A549 treated with GW870086 at 1 μM for 4 hours (cell line): ENCODE measurements at places on chromosomes 12 and 14. TPM values are rescaled to one million over a fixed set of nuclear protein-coding genes. Genes with fewer than 3 reads are reported as not detected.

OLR1 gene
- total RNA-seq, result 0.72 to 1.8 TPM (median 1.2 TPM) in 5 replicates

KLRD1 gene
- total RNA-seq, result not detected in 5 replicates

TAS2R50 gene
- total RNA-seq, result not detected in 5 replicates

PSME2 gene
- total RNA-seq, result 161 to 196 TPM (median 170 TPM) in 5 replicates

CLEC2B gene
- 1.0 to 1.6 TPM (median 1.5 TPM) in 5 replicates for total RNA-seq

LRRC10 gene
- total RNA-seq, result not detected in 5 replicates

POTEG gene
- 0.06 TPM in 1 of 5 replicates, not detected in the others for total RNA-seq

PTCSC3 gene
- not detected in 5 replicates for total RNA-seq

CMKLR1 gene
- total RNA-seq, result 0.05 TPM in 2 of 5 replicates, not detected in the others

RFX4 gene
- not detected in 5 replicates for total RNA-seq

SELPLG gene
- 0.63 to 1.1 TPM (median 1.1 TPM) in 5 replicates for total RNA-seq

NR1H4 gene
- total RNA-seq, result 0.07 to 0.32 TPM (median 0.09 TPM) in 3 of 5 replicates, not detected in the others

SMOC1 gene
- total RNA-seq, result 14.6 to 20.9 TPM (median 17.7 TPM) in 5 replicates

FBLN5 gene
- total RNA-seq, result 2.7 to 3.3 TPM (median 3.1 TPM) in 5 replicates

ABCC9 gene
- total RNA-seq, result 0.01 TPM in 1 of 5 replicates, not detected in the others

AJUBA gene
- 29.2 to 36.9 TPM (median 32.6 TPM) in 5 replicates for total RNA-seq

CEBPE gene
- not detected in 5 replicates for total RNA-seq

RNASE1 gene
- 0.17 to 0.50 TPM (median 0.27 TPM) in 4 of 5 replicates, not detected in the other for total RNA-seq

GXYLT1 gene
- 11.4 to 17.3 TPM (median 16.3 TPM) in 5 replicates for total RNA-seq

TAS2R42 gene
- total RNA-seq, result not detected in 5 replicates

CCDC197 gene
- total RNA-seq, result not detected in 5 replicates

TNFRSF1A gene
- total RNA-seq, result 393 to 727 TPM (median 502 TPM) in 5 replicates

UNG gene
- total RNA-seq, result 81.1 to 85.2 TPM (median 82.8 TPM) in 5 replicates

IFNG gene
- not detected in 5 replicates for total RNA-seq

MYF6 gene
- not detected in 5 replicates for total RNA-seq

PLEKHD1 gene
- 0.03 to 0.07 TPM (median 0.03 TPM) in 3 of 5 replicates, not detected in the others for total RNA-seq

TAS2R10 gene
- total RNA-seq, result not detected in 5 replicates

COL2A1 gene
- total RNA-seq, result 0.02 to 0.08 TPM (median 0.06 TPM) in 4 of 5 replicates, not detected in the other

PTPRO gene
- 0.03 to 0.14 TPM in 2 of 5 replicates, not detected in the others for total RNA-seq

TAS2R43 gene
- not detected in 5 replicates for total RNA-seq

TRIM9 gene
- 11.0 to 16.4 TPM (median 15.6 TPM) in 5 replicates for total RNA-seq

GLT1D1 gene
- total RNA-seq, result not detected in 5 replicates

KERA gene
- total RNA-seq, result not detected in 5 replicates

GLS2 gene
- 0.08 to 0.37 TPM (median 0.31 TPM) in 4 of 5 replicates, not detected in the other for total RNA-seq

ITGA7 gene
- 0.90 to 1.6 TPM (median 1.1 TPM) in 5 replicates for total RNA-seq

AQP5 gene
- total RNA-seq, result not detected in 5 replicates

NRXN3 gene
- 0.74 to 0.89 TPM (median 0.87 TPM) in 5 replicates for total RNA-seq

KRT2 gene
- total RNA-seq, result not detected in 5 replicates

HCAR2 gene
- total RNA-seq, result 0.06 TPM in 1 of 5 replicates, not detected in the others

RNASE7 gene
- total RNA-seq, result not detected in 5 replicates

KLHDC1 gene
- total RNA-seq, result 0.16 to 0.25 TPM (median 0.21 TPM) in 4 of 5 replicates, not detected in the other

RHOJ gene
- total RNA-seq, result not detected in 5 replicates

RAB2B gene
- 10.8 to 15.1 TPM (median 12.6 TPM) in 5 replicates for total RNA-seq

LLPH gene
- total RNA-seq, result 51.3 to 59.1 TPM (median 54.2 TPM) in 5 replicates

GARIN6 gene
- total RNA-seq, result not detected in 5 replicates

HECTD4 gene
- total RNA-seq, result 11.6 to 14.4 TPM (median 14.2 TPM) in 5 replicates
